Left kidney (tissue), 8 donors: ENCODE measurements at places on chromosomes 5 and 9. TPM values are rescaled to one million over a fixed set of nuclear protein-coding genes. Genes with fewer than 3 reads are reported as not detected.

DNA sequence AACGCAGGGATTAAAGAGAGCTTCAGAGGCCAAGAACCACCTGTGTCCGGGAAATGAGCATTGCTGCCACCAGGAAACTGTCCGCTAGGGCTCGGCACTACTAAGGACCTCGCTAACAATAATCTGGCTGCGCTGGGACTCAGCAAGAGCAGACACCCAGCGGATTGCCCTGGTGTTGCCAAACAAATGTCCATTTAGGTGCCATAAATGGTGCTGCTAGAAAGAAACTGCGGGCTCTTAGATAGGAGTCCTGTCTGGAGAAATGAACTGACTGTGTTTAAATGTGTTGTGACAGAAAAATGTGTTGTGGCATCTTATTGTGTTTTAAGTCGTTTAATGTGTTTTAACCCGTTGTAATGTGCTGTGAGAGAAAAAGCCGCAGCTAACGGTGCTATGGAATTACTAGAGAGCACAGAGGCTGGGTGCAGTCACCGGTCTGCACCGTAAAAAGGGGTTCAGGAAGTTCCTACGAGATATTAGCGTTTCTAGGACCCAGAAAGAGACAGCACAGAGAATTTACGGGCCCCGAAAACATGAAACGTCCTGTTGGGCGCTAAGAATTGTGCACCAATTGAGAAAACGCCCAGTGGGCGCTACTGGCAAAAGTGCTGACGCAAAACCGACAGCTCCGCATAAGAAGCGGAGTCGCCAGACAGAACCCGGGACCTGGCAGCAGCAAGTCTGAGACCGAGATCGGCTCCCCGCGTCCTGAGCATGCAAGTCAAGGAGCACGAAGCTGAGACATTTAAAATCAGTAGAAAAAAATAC lies 90.6 kb downstream of the ANXA2R start:
- peak; percentile 55 for DNase-seq

GRCh38 chr5:85159395-85159794 lies 774.7 kb upstream of the EDIL3 start:
- no peak for DNase-seq

GRCh38 chr5:171841984-171842776 lies 56.6 kb downstream of the SMIM23 start:
- DNase-seq = no peak

The OGN gene
- polyA plus RNA-seq = 40.2 TPM

DNA sequence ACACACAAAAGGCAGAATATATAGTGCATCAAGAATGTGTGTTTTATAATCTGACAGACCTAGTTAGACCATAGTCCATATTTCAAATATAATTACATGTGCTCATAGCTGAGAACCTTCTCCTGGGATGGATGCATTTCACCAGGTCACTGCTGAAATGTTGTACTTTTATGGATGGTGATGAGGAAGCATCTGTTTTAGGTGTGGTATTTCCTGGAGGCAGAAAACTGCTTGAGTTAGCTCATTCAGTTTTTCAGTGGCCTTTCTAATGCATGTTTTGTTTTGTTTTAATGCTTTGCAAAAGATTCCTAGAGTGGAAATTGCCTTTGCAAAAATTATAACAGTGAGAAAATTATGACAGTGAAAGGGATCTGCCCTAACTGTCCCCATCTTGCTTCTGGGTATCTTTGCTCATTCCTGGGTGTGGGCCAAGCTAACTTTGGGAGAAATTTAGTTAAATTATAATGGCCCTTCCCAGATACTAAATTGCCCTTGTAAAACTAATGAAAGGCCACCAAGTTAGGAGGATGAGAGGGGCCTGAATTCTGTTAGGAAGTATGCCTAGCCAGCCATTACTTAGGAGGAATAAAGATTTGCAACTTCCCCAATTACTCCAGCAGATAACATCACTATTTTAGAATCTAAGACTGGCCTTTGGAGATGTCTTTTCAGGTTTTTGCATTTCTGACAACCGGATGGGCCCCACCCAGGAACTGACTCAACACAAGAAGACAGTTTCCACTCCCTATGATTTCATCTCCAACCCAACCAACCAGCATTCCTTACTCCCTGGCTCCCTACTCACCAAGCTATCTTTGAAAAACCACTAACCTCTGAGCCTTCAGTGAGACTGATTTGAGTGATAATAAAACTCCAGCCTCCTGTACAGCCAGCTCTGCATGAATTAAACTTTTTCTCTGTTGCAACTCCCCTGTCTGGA lies 7.0 kb upstream of the IL12B start:
- no peak for DNase-seq

DNA sequence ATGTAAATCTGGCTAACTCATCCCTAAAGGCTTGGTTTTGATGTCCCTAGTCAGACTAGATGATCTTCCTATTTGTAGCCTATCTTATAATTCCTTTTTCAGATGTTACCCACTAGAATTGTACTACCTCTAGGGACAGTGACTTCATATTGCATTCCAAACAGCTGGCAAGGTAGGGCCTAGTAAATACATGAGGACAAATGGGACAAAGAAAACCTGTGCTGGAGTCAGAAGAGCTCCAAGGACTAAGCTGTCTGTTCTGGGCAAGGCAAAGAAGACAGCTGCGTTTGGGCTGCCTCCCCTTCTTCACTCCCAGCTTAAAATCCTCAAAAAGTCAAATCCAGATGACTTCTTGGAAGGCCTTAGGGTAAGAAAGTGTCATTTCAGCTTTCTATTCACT lies 10.0 kb downstream of the DMXL1 start:
- no peak for DNase-seq

GRCh38 chr5:55222985-55223811 lies 3.9 kb downstream of the MCIDAS start:
- peak; percentile 18 for DNase-seq

The LHX3 gene
- polyA plus RNA-seq = not detected
